ENCODE measurements at places on chromosomes 6 and 20. TPM values are rescaled to one million over a fixed set of nuclear protein-coding genes. Genes with fewer than 3 reads are reported as not detected.

GRM1 gene
- not detected for total RNA-seq

PDYN gene
- not detected for total RNA-seq

BPI gene
- total RNA-seq = not detected

SRC gene
- total RNA-seq = 5.4 TPM

PIGU gene
- total RNA-seq = 20.6 TPM

PTK7 gene
- 2.9 TPM for total RNA-seq

BPIFB2 gene
- total RNA-seq = not detected

INSM1 gene
- total RNA-seq = 7.0 TPM

HLA-DQA1 gene
- not detected for total RNA-seq

DNA sequence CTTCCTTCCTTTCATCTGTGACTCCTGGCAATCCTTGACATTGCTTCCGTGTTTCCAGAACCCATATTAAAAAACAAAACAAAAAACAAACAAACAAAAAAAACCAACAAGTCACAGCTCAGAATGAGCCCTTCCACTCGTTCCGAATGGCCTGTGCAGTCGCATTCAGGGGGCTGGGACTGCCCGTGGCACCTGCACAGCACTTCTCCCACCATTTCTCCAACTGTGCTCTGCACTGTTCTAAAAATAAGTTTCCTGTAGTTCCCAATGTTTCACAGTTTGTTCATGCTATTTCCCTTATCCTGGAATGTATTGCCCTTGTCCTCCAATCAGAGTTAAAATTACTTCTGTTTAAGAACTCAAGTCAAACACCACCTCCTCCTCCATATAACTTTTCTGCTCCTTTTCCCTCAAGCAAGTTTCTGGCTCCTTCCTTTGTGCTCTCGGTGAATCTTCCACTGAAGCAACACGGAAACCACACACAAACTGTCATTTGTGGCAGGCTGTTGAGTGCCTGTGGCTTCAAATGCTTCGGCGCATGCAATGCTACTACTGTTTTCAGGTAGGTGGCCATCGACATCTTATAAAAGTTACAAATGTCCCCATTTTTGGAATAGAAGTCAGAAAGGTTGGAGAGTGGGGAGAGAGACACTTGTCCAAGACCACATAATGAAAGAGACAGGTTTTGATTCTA lies 57.7 kb downstream of the PDE10A start:
- no peak for DNase-seq

GRCh38 chr6:159059141-159059540 lies 14.3 kb upstream of the TAGAP start:
- no peak for DNase-seq

- DNase-seq = no peak
These were observed 11.5 kb upstream of the PREX1 start for GRCh38 chr20:48839154-48839917.

- DNase-seq = no peak
These were observed 658.0 kb upstream of the NOX3 start for GRCh38 chr6:156113631-156114030.

DNA sequence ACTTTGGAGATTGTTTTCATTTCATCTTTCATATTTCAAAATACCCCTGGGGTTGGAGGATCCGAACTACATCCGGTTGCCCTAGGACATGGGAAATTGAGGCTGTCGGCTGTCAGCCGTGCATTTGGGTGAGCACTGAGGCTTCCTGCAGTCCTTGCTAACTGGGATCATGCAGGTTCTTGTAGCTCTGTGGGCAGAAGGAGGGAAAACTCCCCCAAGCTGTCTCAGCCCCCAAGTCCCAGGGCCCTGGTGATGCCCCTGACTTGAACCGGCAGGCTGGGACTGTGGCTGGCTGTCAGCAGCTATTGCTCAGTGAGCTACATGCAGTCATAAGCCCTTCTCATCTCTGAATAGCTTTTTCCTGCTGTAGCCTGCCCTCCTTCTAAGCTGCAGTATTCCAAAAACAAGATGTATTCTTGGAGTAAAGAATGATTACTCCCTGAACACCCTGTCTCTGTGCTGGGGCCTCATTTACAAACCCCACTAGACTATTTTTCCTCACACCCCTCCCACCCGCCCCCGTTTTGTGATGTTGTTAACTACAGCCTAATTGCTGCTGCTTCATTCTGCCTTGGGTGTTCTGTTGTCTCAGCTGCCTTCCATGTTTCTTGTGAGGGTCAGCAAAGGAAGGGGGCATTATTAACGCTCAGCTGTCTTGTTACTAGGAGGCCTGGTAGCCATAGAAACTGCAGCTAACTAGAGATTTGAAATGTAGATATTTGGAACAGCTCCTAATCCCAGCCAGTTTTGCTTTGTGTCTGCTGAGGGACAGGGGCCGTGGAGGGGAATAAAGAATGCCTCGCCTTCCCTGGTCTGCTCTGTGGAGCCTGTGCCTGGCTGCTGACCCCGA lies 18.1 kb downstream of the MTRES1 start:
- no peak for DNase-seq

DNA sequence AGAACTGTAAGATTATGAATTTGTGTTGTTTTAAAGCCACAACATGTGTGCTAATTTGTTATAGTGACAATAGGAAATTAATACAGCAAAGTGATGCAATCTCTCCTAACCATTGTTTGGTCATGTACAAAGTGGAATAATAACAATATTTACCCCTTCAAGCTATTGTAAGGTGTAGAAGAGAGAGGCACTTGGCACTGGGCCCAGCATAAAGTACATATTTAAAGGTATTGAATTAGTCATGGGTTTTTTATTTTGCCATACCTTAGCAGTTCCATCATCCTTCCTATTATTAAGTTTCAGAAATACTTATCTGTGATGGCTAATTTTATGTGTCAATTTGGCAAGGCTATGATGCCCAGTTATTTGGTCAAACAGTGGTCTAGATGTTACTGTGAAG lies 322.4 kb upstream of the TSHZ2 start:
- DNase-seq = no peak

DNA sequence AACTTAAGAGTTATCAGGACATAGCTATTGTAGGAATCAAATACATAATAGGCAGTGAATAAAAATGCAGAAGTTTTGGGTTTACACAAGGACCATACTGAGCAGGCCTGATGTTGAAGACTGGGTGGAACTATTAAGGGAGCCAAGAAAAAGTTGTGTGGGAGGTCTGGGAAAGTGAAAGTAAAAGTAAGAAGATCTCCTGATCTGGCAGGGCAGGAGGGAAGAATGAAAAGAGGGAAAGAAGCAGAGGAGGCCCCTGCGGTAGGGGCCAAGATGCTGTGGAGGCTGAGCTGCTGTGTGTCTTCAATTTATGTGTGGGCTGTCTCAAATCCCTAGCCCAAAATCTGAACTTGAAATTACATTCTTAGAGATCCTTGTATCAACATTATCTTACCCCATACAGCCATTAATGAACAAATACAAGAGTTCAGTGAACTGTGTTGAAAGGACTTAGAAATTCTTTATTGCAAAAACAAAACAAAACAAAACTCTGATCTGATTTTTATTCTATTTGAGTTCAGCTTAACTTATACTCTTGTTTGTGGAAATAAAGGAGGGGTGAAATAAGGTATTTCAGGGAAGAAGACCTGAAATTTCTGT lies 1183.8 kb downstream of the HACE1 start:
- no peak for DNase-seq

DNA sequence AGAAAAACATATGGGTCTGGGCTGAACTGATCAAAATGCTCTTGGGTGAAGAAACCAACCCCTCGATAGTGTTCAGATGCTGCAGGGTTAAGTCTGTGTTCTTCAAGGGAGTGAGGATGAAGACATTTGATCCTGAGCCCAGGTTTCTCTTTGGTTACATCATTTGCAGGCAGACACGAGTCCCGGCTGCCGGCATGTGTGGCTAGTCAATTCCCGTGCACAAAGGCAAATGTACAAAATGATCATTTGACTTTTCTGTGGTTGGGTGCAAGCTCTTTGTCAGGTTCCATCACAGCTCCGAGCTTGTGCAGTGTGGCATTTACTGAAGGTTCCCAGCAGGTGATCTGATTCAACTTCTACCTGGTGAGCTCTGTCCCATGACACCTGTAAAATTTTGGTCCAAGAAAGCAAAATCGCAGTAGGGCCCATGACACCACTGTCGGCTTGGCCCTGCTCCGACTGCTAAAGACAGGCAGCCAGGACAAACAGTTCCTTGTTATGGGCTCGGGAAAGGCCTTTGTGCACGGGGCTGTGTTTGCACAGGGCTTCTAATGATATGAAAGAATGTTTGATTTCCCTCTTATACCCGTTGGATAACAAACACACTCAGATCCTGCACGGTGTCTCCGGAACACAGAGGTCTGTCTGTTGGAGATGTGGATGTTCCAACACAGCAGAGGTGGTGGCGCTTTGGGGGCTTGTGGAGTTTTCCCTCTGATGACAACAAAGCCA lies 46.9 kb downstream of the GJA10 start:
- DNase-seq = no peak

DNA sequence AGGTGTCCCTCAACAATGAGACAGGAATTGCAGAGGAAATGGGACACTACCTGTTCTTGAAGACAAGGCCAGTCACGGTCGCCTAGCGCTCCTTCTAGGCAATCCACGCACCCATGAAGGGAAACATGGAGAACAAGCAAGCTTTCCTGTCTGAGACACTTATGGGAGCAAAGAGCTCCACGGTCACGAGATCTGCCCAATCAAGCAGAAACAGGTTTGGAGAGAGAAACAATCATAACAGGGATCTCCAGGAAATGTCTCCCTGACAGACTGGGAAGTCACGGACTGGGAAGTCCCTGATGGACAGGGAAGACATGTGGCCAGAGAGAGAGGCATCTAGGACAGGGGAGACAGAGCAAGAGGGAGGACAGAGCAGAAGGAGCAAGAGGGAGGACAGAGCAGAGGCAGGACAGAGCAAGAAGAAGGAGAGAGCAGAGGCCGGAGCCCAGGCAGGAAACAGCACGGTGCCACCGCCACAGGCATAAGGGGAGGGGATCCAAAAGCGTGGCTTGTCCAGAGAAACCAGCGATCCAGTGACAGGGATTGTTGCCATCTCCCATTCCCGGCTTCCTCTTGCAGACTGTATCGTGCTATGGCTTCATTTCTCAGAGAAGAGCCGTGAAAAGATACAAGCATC lies 167.8 kb upstream of the ZNF337 start:
- no peak for DNase-seq

DNA sequence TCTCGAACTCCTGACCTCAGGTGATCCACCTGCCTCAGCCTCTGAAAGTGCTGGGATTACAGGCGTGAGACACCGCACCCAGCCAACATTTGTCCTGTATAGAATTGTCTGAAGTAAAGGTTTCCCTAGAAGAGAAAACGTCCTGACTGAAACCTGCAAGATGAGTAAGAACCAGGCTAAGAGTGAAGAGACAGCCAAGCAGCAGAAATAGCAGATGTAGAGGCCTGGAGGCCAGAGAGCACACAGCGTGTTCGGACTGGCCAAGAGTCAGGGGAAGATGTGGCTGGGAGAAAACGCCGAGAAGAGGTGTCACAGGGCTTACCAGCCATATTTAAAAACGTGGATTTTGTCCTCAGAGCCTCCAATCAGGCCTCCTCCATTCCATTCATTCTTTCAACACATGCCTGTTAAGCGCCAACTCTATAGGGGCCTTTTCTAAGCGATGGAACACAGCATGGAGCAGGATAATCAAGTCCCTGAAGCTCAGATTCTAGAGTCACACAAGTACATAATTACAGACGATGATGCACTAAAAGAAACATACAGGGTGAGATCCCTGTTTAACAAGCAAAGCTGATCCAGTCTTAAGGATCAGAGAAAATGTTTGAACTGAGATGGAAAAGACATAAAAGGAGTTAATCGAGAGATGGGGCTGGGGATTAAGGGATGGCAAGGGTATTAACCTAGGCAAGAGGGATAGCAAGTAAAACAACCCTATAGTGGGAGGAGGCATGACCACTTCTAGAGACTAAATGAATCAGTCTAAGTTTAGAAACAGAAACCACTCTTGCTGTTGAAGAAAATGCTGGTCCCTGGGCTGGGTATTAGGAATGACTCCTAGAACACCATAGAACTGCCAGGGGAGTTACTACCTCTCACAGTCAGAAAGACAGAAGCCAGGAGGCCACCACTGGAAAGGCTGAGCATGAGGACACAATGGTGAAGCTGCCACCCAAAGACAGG lies 4.8 kb downstream of the ZCCHC3 start:
- no peak for DNase-seq

DNA sequence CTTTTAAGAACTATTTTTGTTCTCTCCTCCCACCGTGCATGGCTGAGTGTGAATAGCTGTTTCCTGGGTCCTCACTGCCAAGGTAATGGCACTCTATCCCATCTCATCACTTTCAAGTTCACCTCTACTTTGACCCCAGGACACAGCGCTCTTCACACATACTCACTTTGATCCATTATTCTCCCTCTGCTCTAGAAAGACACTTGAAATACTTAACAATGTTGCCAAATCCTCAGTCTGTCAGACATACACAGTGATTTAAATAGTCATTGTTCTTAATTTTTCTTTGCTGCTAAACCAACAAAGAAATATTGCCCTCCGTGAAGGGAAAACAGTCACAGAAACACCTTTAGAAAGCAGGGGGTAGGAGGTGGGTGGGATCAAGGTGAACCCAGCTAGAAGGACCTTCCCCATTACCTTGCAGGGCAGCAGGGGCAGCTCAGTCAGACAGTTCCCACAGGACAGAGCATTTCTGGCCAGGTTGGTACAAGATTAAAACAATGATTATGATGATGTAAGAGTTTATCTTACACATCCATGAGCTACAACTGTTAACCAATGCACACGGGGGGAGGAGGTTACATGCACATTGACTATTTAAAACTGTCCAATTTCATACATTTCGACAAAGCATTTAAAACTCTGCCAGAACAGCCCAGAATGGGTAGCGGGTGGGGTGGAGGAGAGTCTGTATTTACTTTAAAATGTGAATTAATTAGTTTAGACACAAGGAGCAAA lies 2.4 kb downstream of the SLC22A23 start:
- no peak for DNase-seq

DNA sequence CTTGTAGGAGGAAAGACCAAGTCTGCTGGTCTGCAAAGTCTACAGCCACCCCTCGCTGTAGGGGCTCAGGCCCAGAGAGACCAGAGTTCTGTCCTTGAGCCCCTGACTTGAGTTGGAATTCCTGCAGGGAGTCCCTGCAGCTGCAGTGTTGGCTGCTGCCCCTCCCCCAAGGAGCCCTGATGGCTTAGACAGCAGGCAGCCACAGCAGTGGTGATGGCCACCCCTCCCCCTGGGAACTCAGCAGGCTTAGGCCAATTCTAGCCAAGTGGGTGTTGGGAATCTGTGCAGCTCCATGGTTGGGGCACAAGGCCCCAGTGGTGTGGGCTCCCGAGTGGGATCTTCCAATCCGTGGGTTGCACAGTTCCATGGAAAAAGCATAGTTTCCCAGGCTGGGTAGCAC lies 345.4 kb downstream of the CD109 start:
- DNase-seq = no peak
